NAMALWA (cell line): ENCODE measurements at places on chromosomes 13 and 19.
A peak's percentile ranks its signal among the peaks of the same experiment; 100 is the strongest.

DNA sequence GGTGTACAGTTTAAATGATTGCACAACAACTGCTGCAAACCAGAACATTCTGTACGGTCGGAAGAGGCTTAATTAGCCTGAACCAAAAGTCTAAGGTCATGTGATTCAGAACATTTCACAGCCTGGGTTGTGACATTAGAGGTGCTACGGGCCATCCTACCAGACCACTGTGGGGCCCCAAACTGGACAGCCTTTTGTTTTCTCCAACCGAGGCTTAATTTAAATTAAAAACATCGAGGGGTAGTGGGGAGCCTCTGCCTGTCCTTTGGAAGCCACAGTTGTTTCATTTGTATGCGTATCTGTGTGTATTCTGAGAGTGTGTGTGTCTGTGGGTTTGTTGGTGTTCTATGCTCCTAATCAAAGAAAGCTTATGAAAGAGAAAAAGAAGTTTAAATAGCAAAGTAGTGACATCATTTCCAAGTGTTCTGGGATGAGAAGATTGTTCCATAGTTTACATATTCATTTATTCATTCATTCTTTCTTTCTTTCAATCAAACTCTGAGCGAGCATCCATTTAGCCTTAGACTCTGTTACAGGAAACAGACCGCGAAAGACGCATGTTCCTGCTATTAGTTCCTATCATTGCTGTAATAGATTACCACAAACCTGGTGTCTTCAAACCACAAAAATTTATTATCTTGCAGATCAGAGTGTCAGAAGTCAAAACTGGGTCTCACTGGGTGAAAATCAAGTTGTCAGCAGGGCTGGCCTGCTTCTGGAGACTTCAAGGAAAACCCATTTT lies 444.8 kb downstream of the FOXO1 start:
- DNase-seq, result no peak

- peak; percentile 43 for DNase-seq
Measured at GRCh38 chr13:112849500-112849899, 119.5 kb upstream of the MCF2L start.

DNA sequence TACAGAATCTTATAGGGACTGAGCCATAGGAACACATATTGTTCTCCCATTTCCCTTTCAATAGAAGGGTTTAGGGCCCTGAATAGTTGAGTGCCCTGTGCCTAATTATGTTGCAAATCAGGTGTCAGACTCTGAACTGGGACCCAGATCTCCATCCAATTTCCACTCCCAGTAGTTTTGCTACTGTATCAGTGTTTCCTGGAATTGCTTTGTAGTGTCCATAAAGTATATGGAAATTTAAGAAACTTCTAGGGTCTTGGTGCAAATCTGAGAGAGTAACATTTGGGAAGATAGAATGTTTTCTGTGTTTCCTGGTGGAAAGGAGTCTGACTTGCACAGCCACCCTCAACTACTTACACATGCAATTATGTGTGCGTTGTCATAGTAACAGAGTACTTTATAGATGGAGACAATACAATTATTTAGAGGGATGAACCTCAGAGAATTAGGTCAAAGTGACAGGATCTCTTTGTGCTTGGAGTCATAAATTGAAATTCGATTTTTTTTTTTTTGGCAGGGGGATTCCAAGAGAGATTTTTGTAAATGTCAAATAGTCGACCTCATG lies 646 bp upstream of the SLC10A2 start:
- DNase-seq, result no peak

DNA sequence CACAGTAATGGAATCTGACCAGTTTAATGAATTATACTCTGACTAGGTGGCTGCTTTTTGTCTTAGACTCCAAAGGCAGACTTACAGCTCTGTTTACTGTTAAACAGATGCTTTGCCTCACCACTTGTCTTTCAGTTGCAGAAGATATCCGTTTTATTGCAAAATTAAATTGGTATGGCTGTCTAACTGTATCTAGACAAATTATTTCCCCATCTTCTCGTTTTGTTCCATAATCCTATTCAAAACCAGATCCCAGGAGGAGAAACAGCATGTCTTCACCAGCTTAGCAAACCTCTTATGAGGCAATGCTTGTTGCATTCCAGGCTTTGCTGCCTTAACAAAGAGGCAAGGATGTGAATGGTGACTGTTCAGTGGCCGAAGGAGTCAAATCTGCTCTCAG lies 215.6 kb downstream of the TDRD3 start:
- DNase-seq, result no peak

DNA sequence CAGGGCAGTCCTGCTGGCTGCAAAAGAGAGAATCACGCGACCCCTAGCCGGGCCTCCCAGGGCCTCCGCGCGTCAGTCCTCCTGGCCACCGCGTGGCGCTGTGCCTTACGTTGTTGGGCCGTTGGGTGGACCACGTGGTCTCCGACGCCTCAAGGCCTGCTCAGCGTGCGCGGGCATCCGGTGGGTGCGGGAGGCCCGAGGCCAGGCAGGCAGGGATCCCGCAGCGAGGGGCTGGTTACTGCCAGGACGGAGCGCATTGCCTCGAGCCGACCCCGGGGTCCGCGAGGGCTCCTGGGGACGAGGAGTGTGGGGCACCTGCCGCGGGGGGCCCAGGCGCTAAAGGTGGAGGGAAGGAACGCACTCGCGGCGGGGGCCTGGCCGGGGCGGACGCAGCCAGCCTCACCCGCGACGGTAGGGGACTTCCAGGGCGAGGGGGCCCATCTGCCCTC lies at the start of gene TDRD12:
Gene TDRD12 (plus strand): TSS at position 157 of the 449 bp plus-strand sequence. CDS start 306 bp downstream, outside the sequence.
- DNase-seq, result no peak

GRCh38 chr13:25037057-25037813 lies 58.7 kb upstream of the PABPC3 start:
- peak; percentile 79 for DNase-seq

- DNase-seq, result no peak
Measured at GRCh38 chr13:58573743-58574142, 942.2 kb downstream of the PCDH17 start.

DNA sequence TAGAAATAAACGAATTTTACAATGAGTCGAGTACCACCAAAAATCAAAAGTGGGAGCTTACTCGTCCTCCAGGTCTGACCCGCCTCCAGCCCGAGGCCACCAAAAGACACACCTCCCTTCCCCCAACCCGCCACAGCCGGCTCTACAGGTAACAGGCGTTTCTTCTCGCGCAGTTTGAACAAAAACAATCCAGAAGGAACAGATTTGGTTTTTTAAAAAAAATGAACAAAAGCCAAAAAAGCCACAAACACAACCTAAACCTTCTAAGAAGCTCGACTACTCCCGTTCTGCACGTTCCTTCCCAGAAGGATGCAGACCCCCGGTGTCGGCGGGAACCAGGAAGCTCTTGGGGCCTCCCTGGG lies 671 bp downstream of the ZDHHC20 start:
- peak; percentile 64 for DNase-seq

DNA sequence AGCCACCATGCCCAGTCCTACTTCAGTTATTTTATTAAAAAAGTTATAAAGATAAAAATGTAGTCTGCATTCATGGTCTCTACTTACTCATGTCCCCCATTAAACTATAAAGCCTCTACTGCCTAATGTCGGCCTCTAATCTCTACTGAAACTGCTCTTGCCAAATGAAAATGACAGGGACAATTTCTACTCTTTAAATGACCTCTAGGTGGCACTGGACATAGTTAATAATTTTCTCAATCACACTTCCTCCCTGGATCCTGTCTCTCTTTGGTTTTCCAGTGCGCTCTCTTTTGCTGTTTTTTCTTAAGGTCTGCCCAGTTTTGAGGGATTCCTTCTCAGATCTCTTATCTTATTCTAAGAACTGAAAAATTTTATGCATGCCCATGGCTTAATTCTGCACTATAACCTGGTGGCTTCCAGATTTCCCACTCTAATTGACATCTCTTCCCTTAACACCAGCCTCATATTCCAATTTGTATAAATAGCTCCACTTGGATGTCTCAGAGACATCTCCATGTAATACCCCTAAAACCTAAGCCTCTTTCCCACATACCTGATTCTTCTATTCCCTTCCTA lies 54.3 kb downstream of the MTMR6 start:
- DNase-seq, result peak; percentile 64

DNA sequence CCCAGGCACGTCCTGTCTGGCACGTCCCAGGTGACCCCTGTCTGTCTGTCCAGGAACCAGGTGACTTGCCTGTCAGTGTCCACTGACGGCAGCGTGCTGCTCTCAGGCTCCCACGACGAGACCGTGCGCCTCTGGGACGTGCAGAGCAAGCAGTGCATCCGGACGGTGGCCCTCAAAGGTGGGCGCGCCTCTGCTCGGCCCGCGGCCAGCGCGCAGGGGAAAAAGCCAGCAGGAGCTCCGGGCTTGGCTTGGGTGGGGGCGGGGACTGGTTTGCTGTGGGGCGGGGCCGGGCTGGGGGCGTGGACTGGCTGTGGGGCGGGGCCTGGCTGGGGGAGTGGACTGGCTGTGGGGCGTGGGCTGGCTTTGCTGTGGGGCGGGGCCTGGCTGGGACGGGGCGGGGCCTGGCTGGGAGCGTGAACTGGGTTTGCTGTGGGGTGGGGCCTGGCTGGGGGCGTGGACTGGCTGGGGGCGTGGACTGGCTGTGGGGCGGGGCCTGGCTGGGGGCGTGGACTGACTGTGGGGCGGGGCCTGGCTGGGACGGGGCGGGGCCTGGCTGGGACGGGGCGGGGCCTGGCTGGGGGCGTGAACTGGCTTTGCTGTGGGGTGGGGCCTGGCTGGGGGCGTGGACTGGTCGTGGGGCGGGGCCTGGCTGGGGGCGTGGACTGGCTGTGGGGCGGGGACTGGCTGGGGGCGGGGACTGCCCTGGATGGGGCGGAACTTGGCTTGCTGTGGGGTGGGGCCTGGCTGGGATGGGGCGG lies 7.2 kb downstream of the WDR18 start:
- peak; percentile 56 for DNase-seq

DNA sequence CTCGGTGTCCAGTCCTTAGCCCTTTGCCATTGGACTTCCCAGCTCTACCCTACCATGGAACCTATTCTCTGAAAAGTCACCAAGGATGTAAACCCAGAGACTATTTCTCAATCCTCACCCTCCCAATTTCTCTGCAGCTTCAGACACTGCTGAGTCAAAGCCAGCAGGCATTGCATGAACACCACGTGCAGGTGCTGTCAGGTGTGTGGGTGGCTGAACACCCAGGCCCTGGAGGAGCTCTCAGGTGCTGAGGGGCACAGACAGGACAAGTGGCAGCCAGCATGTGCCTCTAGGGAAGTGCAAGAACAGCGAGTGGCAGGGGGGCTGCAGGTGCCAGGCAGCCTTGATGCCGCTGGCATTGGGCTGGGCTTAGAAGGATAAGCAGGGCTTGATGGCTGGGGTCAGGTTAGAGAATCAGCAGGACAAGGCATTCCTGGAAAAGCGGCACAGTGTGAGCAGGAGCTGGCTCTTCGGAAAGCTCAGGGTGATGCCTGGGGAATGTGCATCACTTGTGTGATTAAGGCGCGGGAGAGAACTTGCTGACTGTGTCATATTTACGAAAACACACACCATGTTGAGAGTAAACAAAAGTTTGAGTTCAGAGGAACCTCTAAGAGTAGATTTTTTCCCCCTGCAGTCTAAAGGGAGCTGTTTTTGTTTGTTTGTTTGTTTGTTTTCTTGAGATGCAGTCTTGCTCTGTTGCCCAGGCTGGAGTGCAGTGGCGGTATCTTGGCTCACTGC lies 83.8 kb downstream of the LNX2 start:
- no peak for DNase-seq

DNA sequence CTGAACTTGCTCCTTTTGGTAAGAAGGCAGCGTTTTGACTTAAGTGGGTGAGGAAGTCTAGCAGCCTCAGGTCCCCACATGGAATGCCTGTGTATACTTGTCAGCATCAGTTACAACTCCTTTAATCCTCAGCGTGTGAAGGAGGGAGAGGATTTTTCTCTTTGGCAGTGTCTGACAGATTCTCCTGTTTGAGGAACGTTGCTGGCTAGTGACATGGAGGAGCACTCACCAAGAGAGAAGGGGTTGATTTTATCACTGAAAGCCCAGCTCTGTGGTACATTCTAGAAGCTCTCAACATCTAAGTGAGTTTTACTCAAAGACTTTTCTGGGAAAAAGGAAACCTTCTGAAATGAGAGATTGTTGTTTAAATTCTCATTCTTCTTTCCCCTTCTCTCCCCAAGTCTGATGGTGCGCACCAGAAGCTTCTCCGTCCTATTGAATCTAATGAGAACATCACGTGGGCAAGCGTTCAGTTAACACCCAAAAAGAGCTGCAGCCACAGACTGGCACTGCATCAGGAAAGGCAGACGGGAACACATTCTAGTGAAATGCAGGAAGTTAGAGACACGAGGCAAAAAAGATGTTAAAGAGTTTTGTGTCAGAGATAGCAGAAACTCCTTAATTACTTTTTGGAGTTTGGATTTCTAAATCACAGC lies 58.2 kb downstream of the GJA3 start:
- no peak for DNase-seq

DNA sequence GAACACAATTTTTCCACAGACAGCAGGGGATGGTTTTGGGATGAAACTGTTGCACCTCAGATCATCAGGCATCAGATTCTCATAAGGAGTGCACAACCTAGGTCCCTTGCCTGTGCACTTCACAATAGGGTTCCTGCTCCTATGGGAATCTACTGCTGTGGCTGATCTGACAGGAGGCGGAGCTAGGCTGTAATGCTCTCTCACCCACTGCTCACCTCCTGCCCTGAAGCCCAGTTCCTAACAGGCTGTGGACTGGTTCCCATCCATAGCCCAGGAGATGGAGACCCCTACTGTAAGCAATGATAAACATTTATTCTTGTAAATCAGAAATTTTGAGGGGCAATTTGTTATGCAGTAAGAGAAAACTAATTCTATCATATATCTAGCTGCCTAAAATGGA lies 1234.7 kb downstream of the SLITRK1 start:
- no peak for DNase-seq

GRCh38 chr19:35318679-35319448 lies 10.1 kb upstream of the CD22 start:
- DNase-seq, result no peak

DNA sequence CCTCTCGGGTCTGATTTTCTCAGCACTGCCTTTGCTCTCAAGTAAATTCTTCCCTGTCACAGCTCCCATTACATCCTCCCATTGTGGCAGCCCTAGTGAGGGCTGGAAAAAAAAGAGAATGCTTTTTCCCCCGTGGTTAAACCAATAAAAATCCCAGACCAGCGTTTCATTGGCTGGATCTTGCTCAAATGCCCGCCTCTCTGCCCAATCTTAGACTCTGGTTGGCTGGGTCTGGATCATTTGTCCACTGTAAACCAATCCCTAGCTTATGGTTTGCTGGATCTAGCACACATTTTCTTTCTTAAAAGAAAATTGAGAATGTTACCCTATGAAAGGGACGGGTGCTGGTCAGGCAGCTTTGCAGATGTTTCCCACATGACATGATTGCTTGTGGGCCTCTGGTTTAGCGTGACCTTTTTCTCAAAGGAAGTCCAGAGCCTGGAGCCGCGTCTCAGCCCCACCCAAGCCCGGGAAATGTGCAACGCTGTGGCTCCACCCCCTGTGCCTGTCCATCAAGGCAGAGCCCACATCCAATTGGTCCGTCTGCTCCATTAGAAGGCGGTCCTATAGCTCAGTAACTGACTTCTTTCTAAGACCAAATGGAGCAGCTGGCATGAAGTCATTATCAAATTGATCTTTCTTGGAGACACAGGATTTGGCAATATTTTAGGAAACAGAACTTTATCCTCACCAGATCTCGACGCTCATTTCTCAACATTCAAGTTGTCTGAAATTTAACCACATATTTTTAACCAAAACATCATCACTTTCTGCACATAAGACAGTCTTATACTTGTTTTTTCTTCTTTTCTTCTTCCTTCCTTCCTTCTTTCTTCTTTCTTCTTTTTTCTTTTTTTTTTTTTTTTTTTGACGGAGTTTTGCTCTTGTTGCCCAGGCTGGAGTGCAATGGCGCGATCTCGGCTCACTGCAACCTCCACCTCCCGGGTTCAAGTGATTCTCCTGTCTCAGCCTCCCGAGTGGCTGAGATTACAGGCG lies 2.6 kb upstream of the MCEMP1 start:
- peak; percentile 91 for DNase-seq
